ENCODE measurements at places on chromosomes 4 and X. TPM values are rescaled to one million over a fixed set of nuclear protein-coding genes. Genes with fewer than 3 reads are reported as not detected.

GLOD5 gene
- 2.0 TPM for total RNA-seq

CLCN4 gene
- total RNA-seq, result 9.3 TPM

CCKAR gene
- total RNA-seq, result 0.14 TPM

RCHY1 gene
- 35.9 TPM for total RNA-seq

GRCh38 chr4:107220976-107221375 lies 184.9 kb upstream of the DKK2 start:
- no peaks in the 10 kb centered on the region for H3K27me3 ChIP-seq
- no peaks in the 10 kb centered on the region for H3K36me3 ChIP-seq
- no peak for DNase-seq
- H3K27ac ChIP-seq, result no peak overlapping the region

DNA sequence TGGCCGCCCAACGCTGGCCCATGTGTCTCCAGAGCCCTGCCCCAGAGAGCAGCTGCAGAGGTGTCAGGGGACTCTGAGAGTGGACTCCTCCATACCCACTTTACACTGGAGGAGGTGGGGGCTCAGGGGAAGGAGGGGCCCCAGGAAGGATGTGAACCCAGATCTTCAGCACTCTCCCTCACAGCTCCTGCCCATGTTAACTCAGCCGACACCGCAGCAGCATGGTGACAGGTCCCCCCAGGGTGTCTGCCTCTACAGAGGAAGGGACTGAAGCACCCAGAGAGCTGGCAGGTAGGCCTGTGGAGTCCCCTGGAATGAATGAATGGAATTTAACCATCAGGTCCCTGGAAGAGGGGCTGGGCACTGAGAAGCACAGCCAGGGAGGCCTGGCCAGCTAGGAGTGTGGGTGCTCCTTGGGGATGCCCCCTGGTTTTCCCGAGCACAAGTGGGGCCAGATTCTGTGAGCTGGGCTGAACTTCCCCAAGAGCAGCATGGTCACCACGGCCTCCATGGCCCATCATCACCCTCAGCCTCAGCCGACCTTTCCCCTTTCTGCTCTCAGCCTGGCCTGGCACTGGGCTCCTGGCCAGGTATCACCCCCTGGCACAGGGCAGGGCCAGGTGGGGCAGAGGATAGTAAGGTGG lies 21.9 kb downstream of the SH3BP2 start:
- H3K27ac ChIP-seq, result no peak overlapping the region
- no peaks in the 10 kb centered on the region for H3K36me3 ChIP-seq
- H3K4me3 ChIP-seq, result no peak overlapping the region
- peaks cover 17% of the 10 kb centered on the region for H3K4me1 ChIP-seq
- DNase-seq, result no peak

GRCh38 chr4:11011249-11011648 lies 326.7 kb upstream of the CLNK start:
- H3K36me3 ChIP-seq, result no peaks in the 10 kb centered on the region
- no peak overlapping the region for H3K4me3 ChIP-seq
- no peaks in the 10 kb centered on the region for H3K27me3 ChIP-seq
- peak; percentile 56 for DNase-seq

DNA sequence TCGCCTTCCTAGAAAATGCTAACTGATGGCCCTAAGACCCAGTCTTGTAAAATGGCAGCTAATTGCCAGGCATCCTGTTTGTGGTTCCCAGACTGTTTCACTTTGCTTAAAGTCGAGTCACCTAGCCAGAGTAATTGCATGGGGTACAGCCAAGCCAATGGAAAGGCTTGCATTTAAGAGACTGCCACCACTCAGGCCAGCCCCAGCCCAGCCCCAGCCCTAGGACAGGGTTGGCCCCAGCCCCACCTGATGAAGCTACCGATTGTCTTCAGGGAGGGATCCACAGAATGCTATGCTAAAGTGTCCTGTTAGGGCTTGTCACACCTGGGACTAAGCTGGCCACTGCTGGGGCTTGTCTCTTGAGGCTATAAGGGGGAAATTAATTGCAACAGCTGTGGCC lies 194.6 kb upstream of the KLF3 start:
- H3K4me1 ChIP-seq, result no peaks in the 10 kb centered on the region
- H3K4me3 ChIP-seq, result no peak overlapping the region
- H3K27ac ChIP-seq, result no peak overlapping the region
- H3K27me3 ChIP-seq, result no peaks in the 10 kb centered on the region
- no peaks in the 10 kb centered on the region for H3K36me3 ChIP-seq

- no peak overlapping the region for H3K4me3 ChIP-seq
- DNase-seq, result no peak
- no peaks in the 10 kb centered on the region for H3K4me1 ChIP-seq
- no peaks in the 10 kb centered on the region for H3K27me3 ChIP-seq
These were observed 878.1 kb downstream of the RAPGEF2 start for GRCh38 chr4:159980826-159981468.

Data from lung (tissue), 17 donors.